ENCODE measurements at places on chromosomes 4 and X. TPM values are rescaled to one million over a fixed set of nuclear protein-coding genes. Genes with fewer than 3 reads are reported as not detected.

GRCh38 chr4:131091896-131092295, 1995.9 kb downstream of the C4orf33 start:
- DNase-seq = no peak

DNA sequence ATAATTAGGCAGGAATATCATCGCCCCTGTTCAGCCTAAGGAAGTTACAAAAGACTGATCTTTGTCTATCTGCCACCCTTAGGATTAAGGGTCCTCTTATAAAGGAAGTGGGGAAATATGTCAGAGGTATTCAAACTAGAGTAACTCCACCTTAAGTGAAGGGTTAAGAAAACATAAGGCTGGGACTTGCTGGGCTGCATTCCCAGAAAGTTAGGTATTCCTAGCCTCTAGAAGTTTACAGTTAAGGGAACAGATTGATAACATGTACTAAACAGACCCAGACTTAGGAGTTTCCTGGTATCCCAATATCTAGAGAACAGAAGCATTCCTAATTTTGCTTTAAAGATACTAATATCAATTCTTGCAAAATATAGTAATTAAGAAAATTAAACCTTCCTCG, 6.0 kb downstream of the CXCL2 start:
- DNase-seq = no peak

DNA sequence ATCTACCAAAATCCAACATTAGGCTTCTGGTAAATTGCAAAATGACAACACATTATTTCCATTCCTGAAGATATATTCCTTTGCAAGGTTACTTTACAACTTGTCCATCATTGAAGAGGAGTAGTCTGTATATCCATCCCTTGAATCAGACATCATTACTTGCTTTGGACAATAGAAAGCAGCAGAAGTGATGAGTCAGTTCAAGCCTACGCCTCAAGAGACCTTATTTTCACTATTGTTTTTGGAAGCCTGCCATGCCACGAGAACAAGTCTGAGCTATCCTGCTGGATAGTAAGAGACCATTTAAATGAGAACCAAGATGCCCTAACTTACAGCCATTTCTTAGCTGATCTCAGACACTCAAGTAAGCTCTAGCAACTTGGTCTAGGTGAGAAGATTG, 246.0 kb upstream of the HHIP start:
- no peak for DNase-seq

- no peak for DNase-seq
Measured at GRCh38 chrX:49060914-49061313, 2.1 kb downstream of the CCDC120 start.

HSFX3 gene
- total RNA-seq = not detected

DNA sequence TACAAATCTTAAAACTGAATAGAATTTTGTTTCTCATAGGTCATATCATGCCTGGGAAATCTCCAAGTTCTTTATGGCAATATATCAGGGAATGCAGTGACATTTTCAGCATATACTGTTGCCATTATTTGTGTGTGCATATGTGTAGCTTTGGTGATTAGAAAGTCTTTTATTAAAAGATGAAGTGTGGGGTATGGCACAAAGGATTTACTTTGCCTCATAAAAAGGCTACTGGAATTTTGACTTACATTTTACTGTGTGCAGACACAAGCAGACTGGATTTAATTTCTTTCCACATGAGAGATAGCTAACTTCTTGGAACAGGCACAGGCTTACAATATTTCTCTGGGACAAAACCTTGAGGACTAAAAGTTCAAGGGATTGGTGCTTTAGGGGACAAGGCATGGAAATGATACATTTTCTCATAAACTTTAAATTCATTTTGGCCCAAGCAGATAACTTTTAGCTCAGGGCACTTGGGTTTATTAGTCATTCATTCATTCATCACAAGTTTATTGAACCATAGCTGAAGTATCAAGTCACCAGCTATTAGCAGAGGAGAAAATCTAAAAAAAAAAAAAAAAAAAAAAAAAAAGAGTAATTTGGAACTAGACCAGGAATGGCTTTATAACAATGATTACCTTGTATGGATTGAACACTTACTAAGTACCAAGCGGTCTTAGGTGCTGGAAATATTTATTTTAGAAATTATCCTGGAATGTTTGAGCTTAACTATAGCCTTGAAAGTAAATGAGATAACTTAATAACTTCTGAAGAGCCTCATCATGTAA, 191.5 kb downstream of the SLIT2 start:
- no peak for DNase-seq

GRCh38 chr4:152559641-152560040, 23.7 kb upstream of the FBXW7 start:
- DNase-seq = no peak

DNA sequence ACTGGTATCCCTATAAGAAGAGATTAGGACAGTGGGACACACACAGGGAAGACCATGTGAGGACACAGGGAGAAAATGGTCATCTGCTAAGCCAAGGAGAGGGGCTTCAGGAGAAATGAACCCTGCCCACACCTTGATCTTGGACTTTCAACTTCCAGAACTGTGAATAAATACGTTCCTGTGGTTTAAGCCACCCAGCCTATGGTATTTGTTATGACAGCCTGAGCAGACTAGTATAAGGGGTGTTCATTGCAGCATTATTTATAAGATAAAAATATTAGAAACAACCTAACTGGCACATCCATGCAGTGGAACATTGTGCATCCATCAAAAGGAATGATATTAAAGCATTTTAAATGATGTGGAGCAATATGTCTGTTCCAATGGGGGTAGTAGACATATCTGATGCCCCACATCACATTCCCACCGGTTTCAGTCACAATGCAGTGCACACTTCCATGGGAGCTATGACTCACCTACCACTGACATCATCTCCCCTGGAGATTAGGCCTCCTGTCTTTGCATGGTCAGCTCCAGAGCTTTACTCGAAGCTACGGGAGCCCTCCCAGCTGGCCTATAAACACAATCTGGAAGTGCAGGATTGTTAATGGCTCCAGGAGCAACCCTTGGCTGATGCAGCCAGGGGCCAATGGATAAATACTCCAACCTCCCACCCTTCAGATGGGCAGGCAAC, 38.9 kb upstream of the MAMLD1 start:
- no peak for DNase-seq

DNA sequence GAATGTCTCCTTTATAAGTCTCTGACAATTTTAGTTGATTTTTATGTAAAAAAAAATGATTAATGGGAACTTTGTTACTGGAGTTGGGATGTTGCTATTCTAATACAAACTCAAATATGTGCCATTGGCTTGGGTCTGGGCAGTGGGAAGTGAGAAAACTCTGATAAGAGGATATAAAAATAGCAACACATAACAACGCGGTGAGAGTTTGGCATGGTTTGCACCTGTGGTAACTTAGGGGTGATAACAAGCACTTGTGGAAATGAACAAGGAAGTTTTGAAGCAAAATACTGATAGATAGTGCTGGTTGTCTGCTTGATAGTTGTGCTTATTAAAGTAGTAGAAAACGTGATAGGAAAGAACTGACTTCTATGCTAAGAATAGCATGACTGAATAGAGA, 743.3 kb upstream of the AGA start:
- DNase-seq = no peak

DNA sequence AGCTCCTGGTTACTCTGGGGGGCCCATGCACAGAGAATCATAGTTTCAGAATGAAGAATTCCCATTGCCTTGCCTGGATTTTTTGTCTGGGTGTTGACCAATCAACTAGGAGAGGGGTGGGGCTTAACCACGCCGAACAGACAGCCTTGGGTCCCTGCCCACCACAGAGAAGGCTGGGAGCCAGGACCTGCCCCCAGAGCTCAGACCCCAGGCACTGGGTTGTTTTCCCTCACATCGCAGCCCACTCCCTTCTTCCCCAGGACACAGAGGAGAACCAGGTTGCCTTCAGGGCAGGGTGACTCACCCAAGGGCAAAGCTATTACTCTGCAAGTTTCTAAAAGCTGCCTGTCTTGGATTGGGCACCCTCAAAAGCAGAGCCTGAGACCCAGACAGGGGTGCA, 23.3 kb upstream of the CRMP1 start:
- peak; percentile 45 for DNase-seq

GRCh38 chr4:140308366-140309123, 64.9 kb upstream of the SCOC start:
- peak; percentile 29 for DNase-seq

DNA sequence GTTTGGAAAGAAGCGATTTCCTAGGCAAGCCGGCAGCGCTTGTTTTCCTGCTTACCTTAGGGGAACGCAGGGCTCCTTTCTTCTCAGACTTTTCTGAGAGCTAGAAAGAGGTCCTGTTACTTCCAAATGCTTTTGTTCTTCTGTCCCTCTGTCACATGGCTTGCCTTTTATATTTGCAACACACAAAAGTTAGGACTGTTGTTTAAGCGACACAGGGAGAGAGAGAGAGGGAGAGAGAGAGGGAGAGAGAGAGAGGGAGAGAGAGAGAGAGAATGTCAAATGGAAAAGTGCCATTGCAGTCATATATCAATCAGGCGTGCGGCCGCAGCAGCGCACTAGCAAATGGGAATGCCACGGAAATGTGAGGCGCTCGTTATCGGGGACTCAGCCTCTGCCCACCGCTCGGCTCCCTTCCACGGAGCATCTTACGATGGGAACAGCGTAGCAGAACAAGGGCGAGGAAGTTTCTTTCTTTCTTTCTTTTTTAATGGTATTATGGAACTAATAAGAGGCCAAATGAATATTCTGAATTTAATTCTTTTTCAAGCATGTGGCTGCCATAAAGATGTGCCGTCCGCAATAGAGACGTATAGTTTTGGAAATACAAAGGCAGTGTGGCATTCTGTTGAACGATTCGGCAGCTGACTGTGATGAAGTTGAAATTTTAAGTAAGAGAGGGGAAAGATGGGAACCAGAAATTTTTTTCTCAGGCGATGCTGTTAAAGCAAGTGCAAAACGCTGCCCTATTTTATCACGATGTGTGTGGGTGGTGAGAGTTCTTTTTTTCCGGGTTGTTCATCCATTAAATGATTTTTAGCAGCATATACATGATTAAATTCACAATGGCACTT, at the start of gene NDP:
NDP (minus strand) TSS at position 142 of the 851 bp plus-strand sequence. CDS start 14,745 bp downstream, outside the sequence.
- peak; percentile 43 for DNase-seq

GRCh38 chrX:40266490-40267333, 169.0 kb upstream of the BCOR start:
- DNase-seq = peak; percentile 94

DNA sequence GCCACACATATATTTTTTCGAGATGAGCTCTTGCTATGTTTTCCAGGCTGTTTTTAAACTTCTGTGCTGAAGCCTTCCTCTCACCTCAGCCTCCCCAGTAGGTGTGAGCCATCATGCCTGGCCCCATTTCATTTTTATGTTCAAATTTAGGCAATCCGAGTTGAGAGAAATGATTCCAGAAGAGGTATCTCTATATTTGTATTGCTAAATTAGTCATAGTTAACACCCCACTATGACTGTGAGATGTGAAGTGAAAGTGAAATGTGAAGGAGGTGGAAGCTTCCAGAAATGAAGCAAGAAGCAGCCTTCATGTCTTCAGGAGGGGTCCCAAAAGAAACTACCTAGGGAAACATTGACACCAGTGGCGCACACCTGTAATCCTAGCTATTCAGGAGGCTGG, 17.7 kb downstream of the APELA start:
- no peak for DNase-seq

DNA sequence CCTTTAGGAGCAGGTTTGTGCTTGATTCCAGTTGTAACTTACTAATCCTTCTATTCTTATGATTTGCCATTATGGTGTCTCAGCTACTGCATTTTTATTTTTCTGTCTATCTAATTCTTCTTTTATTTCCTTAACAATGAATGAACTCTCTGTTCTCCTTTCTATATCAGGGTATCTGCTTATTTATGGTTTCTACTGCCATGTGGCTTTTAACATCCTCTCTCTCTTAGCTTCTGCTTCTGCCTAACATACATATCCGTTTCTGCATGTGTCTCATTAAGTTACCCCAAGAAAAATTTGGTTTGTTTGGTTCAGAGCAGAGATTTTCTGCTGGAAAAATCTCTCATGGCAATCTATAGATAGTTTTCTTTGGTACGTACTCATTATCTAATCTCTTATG, 614.4 kb downstream of the RPA4 start:
- DNase-seq = no peak

IL21 gene
- total RNA-seq = not detected

GRCh38 chrX:104112326-104112951, at the start of gene ZCCHC18:
Gene ZCCHC18 (plus strand): TSS chrX:104112523. CDS start chrX:104114112, 1,589 bp downstream.
- DNase-seq = peak; percentile 89

DNA sequence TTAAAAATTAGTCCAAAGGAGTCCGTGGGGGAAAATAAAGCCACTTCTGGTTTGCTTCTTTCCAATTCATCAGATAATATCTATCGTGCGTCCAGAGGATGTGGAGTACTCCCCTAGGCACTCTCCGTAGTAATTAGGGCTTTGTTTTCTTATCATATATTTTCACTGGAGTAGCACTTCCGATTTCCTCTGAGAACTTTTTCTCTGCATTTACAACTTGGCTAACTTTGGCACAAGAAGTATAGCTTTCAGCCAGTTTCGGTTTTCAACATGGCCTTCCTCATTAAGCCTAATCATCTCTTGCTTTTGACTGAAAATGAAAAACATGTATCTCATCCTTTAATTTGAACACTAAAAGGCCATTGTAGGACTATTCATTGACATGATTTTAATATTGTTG, 80.5 kb downstream of the CASP3 start:
- no peak for DNase-seq

INTS6L gene
- total RNA-seq = 7.0 TPM

ANXA10 gene
- not detected for total RNA-seq

BCLAF3 gene
- 10.1 TPM for total RNA-seq

PABPC4L gene
- 5.1 TPM for total RNA-seq

PNMA5 gene
- 0.29 TPM for total RNA-seq

DNA sequence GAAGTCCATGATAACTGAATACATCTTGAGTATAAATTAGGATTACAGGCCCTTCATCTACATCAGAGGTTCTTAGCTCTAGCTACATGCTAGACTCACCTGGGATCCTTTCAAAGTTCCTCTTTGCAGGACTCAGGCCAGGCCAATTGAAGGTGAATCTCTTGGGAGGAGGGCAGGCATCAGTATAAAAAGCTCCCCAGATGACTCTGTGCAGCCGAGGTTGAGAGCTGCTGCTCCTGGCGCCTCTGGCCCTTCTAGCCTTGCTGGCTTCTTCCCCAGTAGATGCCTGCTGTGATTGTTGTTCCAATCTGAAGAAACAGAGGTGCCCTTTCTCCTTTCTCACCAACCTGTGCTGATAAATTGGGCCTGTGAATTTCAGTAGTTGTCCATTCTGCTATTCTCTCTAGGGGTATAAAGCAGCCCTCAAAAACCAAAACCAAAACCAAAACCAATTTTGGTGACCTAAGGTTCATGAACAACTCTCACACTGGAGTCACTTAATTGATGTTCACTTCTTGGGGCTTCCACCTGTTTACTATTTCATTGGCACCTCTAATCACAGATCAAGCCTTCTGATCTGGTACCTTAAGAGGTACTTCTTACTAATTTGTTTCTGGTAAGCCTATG, 78.7 kb downstream of the SUPT20HL2 start:
- no peak for DNase-seq

Data from endodermal cell (in vitro differentiated cells).